Smooth muscle cell of the brain vasculature (primary cell): ENCODE measurements at places on chromosomes 13 and 19.
A peak's percentile ranks its signal among the peaks of the same experiment; 100 is the strongest.

DNA sequence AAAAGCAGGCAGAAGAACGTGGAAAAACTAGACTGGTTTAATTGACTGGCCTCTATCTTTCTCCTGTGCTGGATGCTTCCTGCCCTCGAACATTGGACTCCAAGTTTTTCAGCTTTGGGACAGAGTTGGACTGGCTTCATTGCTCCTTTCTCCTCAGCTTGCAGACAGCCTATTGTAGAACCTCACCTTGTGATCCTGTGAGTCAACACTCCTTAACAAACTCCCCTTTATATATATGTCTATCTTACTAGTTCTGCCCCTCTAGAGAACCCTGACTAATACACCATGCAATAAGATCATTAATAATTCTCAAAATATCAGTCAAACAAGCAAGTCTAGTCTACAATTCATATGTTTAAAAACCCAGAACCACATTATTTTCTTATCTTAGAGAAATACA lies 662.4 kb downstream of the TBC1D4 start:
- DNase-seq, result no peak

DNA sequence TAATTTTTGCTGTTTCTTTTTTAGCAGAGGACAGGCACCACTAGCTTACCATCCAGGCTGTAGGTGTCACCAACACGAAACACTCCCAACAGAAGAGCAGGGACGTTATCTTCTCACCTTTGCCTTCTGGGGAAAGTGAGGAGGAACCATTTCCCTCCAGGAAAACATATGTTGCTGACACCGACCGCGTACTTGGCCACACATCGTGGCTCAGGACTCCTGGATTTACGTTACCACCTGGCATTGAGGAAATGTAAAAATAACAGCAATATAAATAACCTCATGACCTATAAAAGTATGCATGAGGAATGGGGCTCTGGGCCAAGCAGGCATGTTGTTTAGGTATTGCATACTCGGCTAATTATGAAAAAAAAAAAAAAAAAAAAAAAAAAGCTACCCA lies 525.1 kb downstream of the MYO16 start:
- no peak for DNase-seq

- DNase-seq, result no peak
Measured at GRCh38 chr19:35911790-35912189, 3.7 kb upstream of the TYROBP start.

- DNase-seq, result no peak
Measured at GRCh38 chr13:67221630-67222226, 8.4 kb downstream of the PCDH9 start.

GRCh38 chr13:25743421-25743820 lies 308.4 kb downstream of the SHISA2 start:
- no peak for DNase-seq

DNA sequence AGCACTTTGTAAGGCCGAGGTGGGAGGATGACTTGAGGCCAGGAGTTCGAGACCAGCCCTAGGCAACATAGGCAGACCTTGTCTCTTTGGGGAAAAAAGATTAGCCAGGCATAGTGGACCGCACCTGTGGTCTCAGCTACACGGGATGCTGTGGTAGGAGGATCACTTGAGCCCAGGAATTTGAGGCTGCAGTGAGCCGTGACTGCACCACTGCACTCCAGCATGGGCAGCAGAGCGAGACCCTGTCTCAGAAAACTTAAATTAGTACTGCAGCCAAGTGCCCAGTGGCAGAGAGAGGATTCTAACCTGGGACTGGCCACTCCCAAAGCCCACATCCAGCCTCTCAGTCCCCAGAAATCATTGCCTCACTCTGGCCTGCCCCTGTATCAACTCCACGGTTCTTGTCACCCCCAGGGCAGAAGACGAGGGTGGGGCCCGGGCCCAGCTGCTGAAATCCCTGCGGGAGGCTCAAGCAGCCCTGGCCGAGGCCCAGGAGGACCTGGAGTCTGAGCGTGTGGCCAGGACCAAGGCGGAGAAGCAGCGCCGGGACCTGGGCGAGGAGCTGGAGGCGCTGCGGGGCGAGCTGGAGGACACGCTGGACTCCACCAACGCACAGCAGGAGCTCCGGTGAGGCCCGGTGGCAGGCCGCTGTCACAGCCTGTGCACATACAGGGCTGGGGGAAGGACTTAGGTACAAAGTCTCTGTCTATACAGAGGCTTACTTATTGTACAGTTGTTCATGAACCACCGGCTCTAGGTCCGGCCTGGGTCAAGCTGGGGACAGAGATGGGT lies 53.4 kb downstream of the KCNC3 start:
- no peak for DNase-seq

DNA sequence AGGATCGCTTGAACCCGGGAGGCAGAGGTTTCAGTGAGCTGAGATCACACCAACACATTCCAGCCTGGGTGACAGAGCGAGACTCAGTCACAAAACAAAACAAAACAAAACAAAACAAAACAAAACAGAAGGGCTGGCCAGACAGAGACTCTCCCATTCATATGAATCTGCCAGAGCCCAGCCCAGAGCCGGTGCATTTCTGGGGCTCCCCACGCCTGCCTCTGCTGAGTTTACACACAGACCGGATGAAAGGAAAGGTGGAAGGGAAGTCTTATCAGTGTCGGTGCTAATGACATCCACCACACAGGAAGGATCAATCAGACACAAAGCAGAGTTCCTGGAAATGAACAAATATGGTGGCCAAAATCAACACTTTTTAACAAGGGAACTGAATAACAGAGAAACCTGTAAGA lies 6.8 kb downstream of the TRAPPC6A start:
- DNase-seq, result no peak

GRCh38 chr13:50529154-50529882 lies 314.2 kb downstream of the DLEU7 start:
- DNase-seq, result peak; percentile 74

DNA sequence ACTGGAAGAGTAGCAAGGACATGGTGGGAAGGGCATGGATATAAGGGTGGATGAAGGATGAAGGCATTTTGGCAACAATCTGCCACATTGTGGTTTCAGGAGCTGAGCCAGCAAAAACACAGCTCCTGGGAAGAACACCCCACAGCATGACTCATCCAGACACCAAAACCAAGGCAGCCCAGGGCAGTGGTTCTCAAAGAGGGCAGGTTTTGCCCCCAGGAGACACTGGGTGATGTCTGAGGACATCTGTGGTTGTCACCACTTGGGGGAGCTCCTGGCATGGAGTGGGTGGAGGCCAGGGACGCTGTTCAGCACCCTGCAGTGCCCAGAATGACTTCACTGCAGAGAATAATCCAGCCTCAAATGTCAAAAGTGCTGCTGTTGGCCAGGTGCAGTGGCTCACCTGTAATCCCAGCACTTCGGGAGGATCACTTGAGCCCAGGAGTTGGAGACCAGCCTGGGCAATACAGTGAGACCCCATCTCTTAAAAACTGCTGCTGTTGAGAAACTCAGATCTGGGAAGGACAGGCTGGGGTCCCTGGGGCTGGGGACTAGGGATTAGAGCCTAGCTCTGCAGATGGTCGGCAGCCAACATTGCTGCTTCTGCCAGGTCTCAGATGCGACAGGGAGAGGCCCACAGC lies 16.1 kb downstream of the ZFR2 start:
- peak; percentile 29 for DNase-seq

GRCh38 chr13:95568131-95568530 lies 15.6 kb downstream of the CLDN10 start:
- no peak for DNase-seq

DNA sequence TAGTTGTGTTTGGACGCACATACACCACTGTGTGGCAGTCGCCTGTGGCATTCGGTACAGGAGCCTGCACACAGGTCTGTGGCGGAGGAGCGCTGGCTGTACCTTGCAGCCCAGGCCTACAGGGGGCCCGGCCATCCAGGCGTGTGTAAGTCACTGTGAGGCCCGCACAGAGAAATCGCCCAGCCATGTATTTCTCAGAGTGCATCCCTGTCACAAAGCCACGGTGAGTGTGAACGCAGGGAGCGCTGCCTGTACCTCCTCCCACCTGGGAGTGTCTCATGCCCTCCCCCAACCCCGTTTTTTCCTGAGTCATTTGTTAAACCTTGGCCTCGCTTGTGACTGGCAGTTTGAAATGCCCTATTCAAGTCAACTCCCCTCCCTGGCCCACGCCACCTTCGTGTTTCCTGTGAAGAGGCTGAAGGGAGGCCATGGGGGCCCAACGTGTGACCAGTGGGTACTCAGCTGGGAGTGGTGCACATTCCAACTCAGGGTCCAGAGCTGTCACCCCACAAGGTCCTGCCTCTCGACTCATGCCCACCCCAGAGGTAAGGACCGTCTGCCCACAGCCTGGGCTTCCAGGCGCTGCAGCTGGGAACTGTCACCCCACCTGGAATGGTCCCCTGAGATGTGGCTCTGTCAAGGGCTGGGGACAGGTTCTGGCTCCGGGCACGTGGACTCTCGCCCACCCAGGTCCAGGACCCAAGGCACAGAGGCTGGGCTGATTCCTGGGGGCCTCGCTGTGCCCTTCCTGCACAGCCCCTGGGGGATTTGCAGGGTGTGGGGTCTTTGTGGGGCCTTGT lies 11.6 kb upstream of the RASA3 start:
- DNase-seq, result no peak

DNA sequence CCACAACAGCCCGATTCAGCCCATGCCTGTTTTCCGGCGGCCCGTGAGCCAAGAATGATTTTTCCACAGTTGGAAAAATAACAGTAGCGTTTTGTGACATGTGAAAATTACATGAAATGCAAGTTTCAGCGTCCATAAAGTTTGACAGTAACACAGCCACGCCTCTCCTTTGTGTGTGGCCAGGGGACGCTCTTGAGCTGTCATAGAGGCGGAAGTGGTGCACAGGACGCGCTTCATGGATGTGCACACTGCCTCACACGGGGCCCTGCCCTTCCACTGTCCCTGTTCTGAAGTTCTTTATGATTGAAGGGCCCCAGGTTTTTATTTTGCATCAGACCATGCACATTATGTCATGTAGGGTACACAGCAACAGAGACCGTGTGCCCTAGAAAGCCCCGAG lies 12.4 kb upstream of the ELAVL1 start:
- DNase-seq, result no peak

- DNase-seq, result no peak
Measured at GRCh38 chr19:47698631-47699359, 14.4 kb upstream of the EHD2 start.

- DNase-seq, result no peak
Measured at GRCh38 chr19:1513499-1514294, 878 bp upstream of the ADAMTSL5 start.
